Astrocyte of the spinal cord (primary cell): ENCODE measurements at places on chromosomes 3 and 15.

- peak; percentile 86 for DNase-seq
Observed at GRCh38 chr3:64300790-64301423, 75.6 kb upstream of the PRICKLE2 start.

- DNase-seq, result peak; percentile 20
Observed at GRCh38 chr3:31908391-31909097, 72.5 kb downstream of the OSBPL10 start.

GRCh38 chr3:113287111-113287802, 75.9 kb downstream of the BOC start:
- peak; percentile 82 for DNase-seq

GRCh38 chr15:72685301-72685924, 569 bp downstream of the HIGD2B start:
- no peak for DNase-seq

DNA sequence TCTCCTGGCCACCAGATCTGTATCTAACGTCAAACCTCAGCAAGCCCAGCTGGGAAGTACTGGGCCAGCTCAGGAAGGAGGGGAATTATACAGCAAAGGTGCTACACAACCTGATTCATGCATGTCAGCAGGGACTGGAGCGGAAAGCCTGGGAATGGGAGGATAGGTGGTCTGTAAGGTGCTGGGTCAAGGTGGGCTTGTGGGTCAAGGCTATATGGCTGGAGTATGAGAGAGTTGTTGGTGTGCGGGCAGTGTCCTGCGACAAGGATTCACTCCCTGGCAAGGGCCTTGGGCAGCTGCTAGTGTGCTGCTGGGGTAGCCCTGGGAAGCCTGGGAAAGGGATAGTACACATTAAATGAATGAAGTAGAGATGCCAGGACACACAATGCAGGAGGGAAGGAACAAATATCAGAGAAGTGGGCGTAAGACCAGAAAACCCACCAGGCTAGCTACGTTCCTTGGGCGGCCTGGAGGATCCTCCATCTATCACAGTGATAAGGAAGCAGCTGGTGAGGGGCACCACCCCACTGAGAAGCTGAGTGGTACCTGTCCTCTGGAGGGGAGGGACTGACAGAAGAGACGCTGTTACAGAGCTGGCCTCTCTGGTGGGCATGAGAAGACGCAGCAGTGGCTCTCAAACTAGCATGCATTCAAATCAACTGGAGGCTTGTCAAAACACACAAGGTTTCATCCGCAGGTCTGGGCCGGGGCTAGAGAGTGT, 8.5 kb upstream of the SYNM start:
- no peak for DNase-seq
